GM23248 (cell line): ENCODE measurements at places on chromosomes 2 and 18. TPM values are rescaled to one million over a fixed set of nuclear protein-coding genes. Genes with fewer than 3 reads are reported as not detected.

DNA sequence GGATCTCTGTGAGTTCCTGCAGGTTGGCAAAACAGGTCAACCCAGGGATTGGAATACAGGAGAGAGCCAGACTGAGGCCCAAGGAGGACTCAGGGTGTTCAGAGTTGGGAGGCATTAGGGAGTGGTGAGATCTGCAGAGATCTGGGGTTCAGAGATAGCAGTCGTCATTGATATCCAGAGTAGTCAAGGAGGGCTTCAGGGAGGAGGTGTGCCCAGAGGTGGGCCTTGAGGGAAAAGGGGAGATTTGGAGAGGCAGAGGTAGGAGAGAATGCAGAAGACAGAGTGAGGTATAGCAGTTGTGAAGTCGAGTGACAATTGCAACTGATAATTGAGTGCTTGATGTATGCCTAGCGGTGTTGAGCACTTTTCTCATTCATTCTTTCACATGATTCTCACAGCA lies 70.3 kb downstream of the CTIF start:
- no peak for DNase-seq
- peaks cover 28% of the 10 kb centered on the region for H3K4me1 ChIP-seq
- no peak overlapping the region for H3K27ac ChIP-seq
- no peaks in the 10 kb centered on the region; the same call in 1 of the 2 replicates for H3K36me3 ChIP-seq

DNA sequence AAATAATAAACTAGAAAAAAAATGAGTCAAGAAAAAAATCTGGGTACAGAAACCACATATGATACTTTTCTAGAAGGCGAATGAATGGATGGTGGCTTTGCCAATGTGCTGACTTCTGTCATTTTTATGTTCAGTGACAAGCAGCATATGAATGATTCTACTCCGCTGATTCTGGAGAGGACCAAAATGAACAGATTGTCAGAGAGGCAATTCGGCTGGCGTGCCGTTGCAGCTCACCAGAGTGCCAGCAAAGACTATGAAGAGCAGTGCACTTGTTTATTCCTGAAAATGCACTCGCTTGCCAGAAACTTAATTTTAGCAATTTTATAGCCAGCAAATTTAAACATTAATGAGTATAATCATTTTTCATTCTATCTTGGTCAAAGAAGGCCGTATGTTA lies 105.9 kb upstream of the NYAP2 start:
- H3K36me3 ChIP-seq = no peaks in the 10 kb centered on the region
- no peak overlapping the region for H3K4me3 ChIP-seq
- H3K27me3 ChIP-seq = no peaks in the 10 kb centered on the region
- H3K27ac ChIP-seq = no peak overlapping the region
- no peaks in the 10 kb centered on the region for H3K4me1 ChIP-seq
- no peak for DNase-seq

The ACADL gene
- not detected in 2 replicates for total RNA-seq

GRCh38 chr2:8566774-8567468 lies 114.9 kb upstream of the ID2 start:
- H3K27me3 ChIP-seq = no peaks in the 10 kb centered on the region
- no peak overlapping the region for H3K4me3 ChIP-seq
- H3K36me3 ChIP-seq = no peaks in the 10 kb centered on the region
- no peak overlapping the region for H3K27ac ChIP-seq
- H3K4me1 ChIP-seq = no peaks in the 10 kb centered on the region

DNA sequence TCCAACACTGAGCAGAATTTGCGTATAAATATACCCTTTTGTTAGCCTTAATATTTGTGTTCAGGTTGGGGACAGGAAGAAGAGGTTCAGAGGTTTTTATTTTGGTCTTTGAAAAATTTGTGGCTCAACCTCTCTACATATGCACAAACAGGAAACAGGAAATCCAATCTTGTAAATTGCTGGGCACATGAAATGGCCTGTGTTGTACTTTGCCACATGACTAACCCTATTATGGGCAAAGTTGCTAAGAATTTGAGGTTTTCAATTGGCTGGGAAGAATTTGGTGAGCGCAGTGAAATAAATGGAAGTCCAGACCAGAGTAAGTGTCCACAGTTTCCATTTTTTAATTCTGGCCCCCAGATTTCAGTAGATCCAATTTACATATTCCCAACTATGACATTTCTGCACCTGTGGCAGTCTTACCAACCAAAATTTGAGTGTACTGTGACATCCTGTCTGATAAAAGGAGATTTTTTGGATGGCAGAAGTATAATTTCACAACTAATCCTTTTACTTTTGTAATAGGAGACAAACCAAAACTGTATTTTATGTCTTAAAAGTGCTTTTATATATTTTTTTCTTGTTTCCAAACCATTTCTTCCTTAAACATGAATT lies 63.6 kb downstream of the COX7A2L start:
- H3K27ac ChIP-seq = no peak overlapping the region
- DNase-seq = no peak
- H3K27me3 ChIP-seq = no peaks in the 10 kb centered on the region
- H3K36me3 ChIP-seq = peaks cover 16% of the 10 kb centered on the region; the same call in 1 of the 2 replicates

DNA sequence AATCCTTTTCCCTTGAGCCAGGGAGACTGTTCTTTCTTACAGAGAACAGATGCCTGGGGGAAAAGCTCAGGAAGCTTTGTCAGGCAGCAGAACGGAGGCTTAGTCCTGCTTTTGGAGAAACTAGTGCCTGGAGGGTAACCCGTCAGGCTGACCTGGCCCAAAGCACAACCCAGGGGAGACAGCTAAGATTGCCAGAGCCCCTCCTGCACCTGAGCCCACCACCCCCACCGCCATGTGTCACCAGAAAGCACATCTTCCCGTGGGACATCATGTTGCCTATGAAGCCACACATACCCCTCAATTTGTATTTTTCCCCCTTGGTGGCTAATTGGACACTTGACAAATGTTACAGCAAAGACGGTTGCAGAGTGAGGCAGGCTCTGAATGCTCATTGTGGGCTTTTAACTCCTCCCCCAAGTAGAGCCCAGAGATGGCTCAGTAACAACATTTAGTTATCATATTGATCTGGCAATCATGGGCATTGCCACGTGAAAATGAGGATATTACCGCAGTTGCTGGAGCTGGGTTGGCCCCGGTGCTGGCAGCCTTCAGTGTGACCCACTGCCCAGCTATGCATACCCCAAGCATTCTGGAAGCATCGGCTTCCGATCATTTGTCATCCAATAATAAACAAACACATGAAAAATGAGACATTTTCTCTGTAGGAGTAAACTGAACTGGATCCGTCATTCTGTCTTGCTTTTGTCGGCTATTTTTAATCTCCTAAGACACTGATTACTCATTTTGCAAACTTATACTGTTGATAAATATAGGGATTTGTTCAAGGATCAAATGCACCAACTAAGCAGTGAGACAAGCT lies 229.5 kb downstream of the ATAD2B start:
- no peak overlapping the region for H3K27ac ChIP-seq
- no peaks in the 10 kb centered on the region for H3K27me3 ChIP-seq
- H3K36me3 ChIP-seq = peaks cover 4% of the 10 kb centered on the region; the same call in 1 of the 2 replicates
- DNase-seq = peak; percentile 16

DNA sequence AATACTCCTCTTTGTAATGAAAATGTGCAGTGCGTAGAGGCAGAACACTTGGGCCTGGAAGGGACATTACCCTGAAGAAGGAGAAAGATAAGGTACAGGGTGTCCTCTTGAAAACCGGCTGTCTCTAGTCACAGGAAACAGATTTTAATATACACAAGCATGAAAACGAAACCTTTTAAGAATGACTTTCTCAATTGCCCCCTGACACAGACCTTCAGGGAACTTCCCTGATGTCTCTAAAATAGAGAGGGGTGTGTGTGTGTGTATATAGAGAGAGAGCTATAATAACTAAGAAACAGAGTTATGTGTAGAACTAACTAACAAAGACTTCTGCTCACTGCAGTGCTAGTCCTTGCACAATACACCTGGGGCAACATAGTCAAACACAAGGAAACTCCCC lies 780.0 kb downstream of the CNTNAP5 start:
- no peaks in the 10 kb centered on the region for H3K36me3 ChIP-seq
- DNase-seq = no peak
- no peaks in the 10 kb centered on the region for H3K4me1 ChIP-seq
- H3K27me3 ChIP-seq = no peaks in the 10 kb centered on the region
- H3K4me3 ChIP-seq = no peak overlapping the region

DNA sequence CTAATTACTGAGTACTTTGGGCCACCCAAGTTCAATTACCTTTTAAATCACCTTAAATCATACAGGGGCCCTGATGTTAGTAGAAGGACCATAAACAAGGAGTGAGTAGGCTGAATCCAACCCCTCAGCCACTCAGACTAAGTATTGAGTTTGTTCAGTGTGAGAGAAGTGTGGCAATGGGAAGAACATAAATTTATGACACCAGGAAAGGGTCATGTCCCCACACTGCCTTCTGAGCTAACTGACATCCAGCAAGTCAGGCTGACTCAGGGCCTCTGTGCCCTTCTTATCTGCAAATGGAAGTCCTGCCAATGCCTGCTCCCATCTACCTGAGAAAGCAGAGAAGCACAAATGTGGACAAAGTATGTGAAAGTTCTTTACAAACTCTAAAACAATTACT lies 12.9 kb downstream of the PLEKHM3 start:
- DNase-seq = no peak
- H3K27me3 ChIP-seq = no peaks in the 10 kb centered on the region
- H3K27ac ChIP-seq = no peak overlapping the region
- peaks cover 16% of the 10 kb centered on the region for H3K4me1 ChIP-seq
- H3K4me3 ChIP-seq = no peak overlapping the region

The DNER gene
- 0.65 TPM in 1 of 2 replicates, not detected in the other for total RNA-seq

DNA sequence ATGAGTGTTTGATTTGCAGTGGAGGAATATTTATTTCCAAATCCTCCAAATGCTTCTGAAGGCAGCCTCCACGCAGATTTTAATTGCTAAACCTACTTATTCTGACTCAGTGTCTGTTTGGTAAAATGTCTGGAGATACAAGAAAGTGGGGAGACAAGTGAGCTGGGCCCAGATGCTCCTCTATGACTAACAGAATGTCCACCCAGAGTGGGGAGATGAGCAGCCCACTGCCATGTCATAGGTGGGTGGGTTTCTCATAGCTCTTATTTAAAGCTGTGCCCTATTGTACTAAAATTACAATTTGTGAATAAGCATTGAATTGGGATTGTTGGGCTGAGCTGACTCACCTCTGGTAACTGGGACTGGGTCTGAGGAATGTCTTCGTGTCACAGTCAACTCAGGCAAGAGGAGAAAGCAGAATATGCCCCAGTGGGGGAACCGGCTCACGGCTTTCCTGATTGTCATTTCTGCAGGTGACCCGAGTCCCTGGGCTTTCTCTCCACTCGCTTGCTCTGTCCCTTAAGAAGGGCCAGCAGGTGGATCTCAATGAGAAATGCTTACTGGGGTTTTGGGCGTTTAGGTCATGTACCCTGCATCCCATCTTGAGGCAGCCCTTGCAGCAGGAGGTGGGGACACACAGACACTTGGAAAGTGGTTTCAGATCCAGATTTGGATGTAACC lies 116.3 kb upstream of the SPRED2 start:
- peak; percentile 58 for DNase-seq
- no peaks in the 10 kb centered on the region for H3K27me3 ChIP-seq
- H3K4me3 ChIP-seq = no peak overlapping the region
- H3K4me1 ChIP-seq = peaks cover 37% of the 10 kb centered on the region
- no peaks in the 10 kb centered on the region for H3K36me3 ChIP-seq
- H3K27ac ChIP-seq = peak overlapping the region; percentile 21

The BOLL gene
- not detected in 2 replicates for total RNA-seq

DNA sequence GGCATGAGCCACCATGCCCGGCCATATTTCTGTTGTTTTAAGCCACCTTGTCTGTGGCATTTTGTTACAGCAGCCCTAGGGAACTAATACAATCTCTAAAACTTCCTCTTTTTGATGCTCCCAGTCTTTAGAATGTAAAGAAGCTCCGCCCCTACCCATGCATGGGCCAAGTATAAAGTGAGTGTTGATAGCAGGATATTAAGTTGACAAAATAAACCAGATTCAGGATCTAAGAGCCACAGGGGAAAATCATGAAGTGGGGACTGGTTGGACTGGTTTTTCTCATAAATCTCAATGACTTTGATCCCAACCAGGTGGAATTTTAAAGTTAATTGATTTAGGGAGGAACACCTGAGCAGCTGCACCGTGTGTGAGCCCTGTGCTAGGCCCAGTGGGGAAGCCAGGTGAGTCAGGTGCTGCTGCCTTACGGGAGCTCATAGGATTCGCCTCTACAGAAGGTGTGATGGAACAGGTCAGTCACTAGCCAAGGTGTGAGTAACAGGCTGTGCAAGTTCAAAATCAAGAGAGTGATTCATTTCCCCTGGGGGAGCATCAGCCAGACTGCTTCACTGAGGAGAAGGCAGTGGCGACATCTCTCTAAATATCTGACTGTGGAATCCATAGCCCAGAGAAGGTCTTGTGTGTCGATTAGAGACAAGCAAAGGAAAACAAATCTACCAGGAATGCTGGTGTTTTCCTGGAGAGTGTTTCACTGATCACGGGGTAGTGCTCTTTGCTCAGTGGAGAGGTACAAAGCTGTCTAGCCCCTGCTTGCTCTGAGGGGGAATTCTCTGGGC lies 63.0 kb upstream of the MSH2 start:
- H3K27me3 ChIP-seq = no peaks in the 10 kb centered on the region
- H3K27ac ChIP-seq = no peak overlapping the region
- peaks cover 6% of the 10 kb centered on the region for H3K4me1 ChIP-seq
- DNase-seq = peak; percentile 83

GRCh38 chr18:23228102-23229061 lies 93.1 kb downstream of the CABLES1 start:
- DNase-seq = peak; percentile 68
- peaks cover 75% of the 10 kb centered on the region for H3K4me1 ChIP-seq
- H3K4me3 ChIP-seq = no peak overlapping the region
- no peaks in the 10 kb centered on the region for H3K27me3 ChIP-seq

- no peak overlapping the region for H3K27ac ChIP-seq
- no peaks in the 10 kb centered on the region; the same call in 1 of the 2 replicates for H3K36me3 ChIP-seq
- H3K27me3 ChIP-seq = no peaks in the 10 kb centered on the region
- H3K4me1 ChIP-seq = no peaks in the 10 kb centered on the region
These were observed 51.5 kb upstream of the B3GNT7 start for GRCh38 chr2:231343988-231344387.

- H3K4me1 ChIP-seq = no peaks in the 10 kb centered on the region
- H3K36me3 ChIP-seq = no peaks in the 10 kb centered on the region
- DNase-seq = peak; percentile 85
- no peak within 1 kb of the TSS for H3K27ac ChIP-seq
These were observed at the start of gene EGR4 for GRCh38 chr2:73293534-73294171. Gene EGR4, minus strand, starts transcription at chr2:73293548. Its CDS starts 231 bp downstream, at chr2:73293317.

DNA sequence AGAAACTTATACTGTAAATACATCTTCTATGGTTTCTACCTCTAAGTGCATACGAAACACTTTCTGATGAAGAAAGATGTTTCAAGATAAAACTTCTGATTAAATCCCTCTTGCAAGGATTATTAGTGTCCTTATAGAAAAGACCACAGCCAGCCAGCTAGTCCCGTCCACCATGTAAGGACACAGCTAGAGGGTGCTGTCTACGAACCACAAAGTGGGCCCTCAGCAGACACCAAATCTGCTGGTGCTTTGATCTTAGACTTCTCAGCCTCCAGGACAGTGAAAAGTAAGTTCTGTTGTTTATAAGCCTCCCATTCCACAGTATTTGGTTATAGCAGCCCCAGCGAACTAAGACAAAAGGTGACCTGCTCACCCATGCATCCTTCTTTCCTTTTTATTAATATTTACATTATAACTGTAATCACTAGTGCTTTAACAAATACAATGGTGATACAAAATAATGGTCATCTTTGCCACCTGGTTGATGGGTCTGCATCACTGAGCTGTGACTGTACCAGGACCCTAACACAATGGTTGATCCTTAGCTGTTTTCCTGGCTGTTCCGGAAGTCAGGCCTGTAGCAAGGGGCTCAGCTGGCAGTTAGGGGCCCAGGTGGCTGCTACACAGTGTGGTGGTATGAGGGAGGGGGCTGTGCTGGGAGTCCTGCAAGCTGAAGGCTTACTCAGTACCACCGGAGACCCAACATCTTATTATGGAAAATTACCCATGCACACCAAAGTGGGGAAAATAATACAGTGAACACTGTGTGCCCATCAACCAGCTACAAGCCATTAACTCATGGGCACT lies 108.5 kb upstream of the SMAD7 start:
- no peaks in the 10 kb centered on the region for H3K36me3 ChIP-seq
- H3K27ac ChIP-seq = no peak overlapping the region
- H3K4me3 ChIP-seq = no peak overlapping the region
- no peak for DNase-seq
